ENCODE measurements at places on chromosomes 5 and 9. TPM values are rescaled to one million over a fixed set of nuclear protein-coding genes. Genes with fewer than 3 reads are reported as not detected.

ENTR1 gene
- total RNA-seq, result 16.2 TPM

IFNA13 gene
- total RNA-seq, result not detected

PCDHB12 gene
- not detected for total RNA-seq

ADAMTS6 gene
- 4.9 TPM for total RNA-seq

GPR107 gene
- 19.8 TPM for total RNA-seq

CORO2A gene
- 4.6 TPM for total RNA-seq

FAM153A gene
- 16.5 TPM for total RNA-seq
